ENCODE measurements at places on chromosomes 12 and 14.

DNA sequence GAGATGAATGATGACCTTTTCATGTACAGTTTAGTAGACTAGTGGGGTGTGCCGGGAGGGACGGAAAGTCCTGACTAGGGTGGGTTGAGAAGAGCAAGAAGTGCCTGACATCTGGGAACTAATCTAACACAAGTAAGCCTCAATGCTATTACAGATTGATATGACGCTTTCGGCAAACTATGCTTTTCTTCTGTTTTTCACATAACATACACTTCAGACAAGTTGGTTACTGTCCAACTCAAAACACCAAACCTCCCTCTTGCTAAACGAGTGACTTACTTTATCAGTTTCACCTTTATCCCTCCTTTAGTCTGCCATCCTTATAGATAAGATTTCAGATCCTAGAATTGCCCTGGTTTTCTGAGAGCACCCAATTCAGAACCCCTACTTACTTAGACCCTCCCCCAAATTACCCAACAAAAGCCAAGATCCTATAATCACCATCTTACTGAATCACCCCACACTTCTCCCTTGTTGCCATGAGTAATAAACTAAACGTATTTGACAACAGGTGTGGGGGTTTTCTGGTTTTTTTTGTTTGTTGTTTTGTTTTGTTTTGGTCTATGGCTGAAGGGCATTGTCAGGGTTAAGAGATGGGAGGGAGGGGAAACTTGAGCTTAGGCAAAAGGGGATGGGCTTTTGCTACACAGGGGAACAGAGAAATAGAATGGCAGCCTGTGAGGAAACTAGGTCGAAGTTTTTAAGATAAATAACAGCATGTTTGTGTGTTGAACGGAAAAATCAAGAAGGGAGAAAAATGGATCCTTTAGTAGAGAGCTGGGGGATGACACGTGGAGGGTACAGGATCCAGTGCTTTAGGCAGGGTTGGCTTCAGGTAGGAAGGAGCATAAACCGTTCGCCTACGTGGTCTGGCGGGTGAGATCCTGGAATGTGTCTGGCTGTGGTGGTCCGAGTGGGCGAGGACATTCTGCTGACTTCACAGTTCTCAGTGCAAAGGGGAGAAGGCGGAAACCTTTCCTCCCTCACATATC, 6.1 kb upstream of the PSMA3 start:
- DNase-seq, result no peak

DNA sequence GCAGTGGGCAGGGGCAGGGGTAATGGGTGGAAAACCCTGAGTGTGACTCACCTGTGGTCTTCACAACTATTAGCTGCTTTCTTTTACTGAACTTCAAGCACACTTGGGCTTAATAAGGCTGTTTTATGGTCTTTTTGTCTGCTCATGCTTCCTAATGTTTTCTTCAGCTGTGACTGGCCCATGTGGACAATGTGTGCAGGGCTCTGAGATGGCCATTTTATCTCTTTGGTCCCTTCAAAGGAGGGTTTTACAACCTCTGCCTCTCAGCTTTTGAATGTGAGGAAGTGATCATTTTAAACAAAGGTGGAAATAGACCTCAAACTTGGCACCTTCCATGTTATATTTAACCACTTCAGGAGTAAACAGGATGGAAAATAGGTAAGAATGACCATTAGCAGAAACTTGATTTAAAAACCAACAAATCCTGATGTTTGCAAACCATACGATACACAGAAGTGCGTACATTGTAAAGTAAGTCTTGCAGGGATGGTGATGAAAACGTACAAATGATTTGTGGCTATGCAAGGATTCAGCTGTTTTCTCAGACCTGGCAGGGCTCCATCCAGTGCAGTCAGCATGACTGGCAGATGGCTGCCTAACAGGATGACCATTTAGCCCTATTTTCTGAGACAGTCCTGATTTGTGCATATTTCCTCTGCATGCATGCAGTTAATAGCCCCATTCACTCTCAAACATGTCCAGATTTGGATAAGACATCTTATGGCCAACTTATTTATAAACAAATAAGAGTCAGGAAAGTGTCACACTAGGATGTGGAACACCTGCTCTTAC, 103.2 kb downstream of the SLC38A4 start:
- no peak for DNase-seq

DNA sequence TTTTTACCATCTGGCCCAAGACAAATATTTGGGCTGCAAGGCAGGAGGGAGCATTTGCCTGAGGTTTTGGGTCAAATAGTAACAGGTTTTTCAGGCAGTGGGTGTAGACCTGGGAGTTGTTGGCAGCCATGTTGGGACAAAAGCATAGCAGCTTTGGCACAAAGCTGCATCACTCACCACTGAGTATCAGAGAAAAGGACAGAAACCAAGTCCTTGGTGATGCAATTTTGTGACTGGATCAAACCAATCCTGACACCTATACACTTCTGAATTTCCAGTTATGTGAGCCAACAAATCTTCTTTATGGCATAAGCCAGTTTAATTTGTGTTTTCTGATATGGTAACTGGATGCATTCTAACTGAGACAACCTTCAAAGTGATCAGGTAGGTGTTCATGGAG, 144.8 kb upstream of the KRR1 start:
- DNase-seq, result no peak

- no peak for DNase-seq
Measured at GRCh38 chr12:54133772-54134375, 54.9 kb downstream of the SMUG1 start.
